Glutamatergic neuron (in vitro differentiated cells): ENCODE measurements at places on chromosomes 1 and 21. TPM values are rescaled to one million over a fixed set of nuclear protein-coding genes. Genes with fewer than 3 reads are reported as not detected.

C1orf226 gene
- total RNA-seq = 12.3 TPM

DNA sequence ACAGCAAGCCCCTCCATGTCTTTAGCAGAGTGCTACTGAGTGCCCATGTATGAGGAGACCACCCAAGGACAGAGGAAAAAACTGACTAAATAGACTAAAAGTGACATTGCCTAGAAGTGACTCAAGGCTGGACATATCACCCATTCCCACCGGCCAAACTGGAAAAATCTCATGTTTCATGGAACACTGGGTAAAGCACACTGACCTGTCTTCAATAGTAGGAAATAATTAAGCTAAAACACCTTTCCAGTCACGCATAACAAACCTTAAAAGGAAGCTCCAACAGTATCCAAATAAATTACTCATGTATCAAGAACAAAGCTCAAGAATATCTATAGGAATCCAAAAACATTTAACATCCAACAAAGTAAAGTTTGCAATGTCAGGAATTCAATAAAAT, 120.4 kb downstream of the SNX7 start:
- DNase-seq = no peak

- DNase-seq = peak; percentile 23
Observed at GRCh38 chr1:67532452-67533216, 102.4 kb upstream of the SERBP1 start.

GRCh38 chr1:66434096-66434495, 99.9 kb upstream of the SGIP1 start:
- no peak for DNase-seq

DNA sequence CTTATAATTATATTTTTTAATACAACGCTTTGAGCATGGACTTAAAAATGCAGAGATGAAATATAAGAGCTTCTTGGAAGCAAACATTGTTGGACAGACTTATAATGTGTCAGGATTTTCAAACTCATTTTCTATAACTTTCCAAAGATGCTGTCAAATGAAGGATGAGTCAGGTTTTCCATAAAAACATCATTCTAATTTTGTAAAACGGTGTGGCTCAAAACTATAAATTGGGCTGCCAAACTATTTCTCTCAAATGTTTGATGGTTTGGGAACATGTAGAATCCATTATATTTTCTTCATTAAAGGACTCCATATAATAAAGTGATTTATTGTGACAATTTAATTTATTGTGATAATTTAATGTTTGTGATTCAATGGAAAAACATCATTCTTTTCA, 511.2 kb downstream of the USP25 start:
- no peak for DNase-seq

ALX3 gene
- total RNA-seq = not detected

CFHR5 gene
- total RNA-seq = not detected

GRCh38 chr1:160781186-160781766, 14.7 kb upstream of the LY9 start:
- no peak for DNase-seq

ADGRB2 gene
- total RNA-seq = 15.8 TPM

GRCh38 chr1:184903111-184903692, 71.1 kb downstream of the NIBAN1 start:
- DNase-seq = no peak

GRCh38 chr1:147586414-147586813, 45.1 kb downstream of the BCL9 start:
- DNase-seq = no peak

DNA sequence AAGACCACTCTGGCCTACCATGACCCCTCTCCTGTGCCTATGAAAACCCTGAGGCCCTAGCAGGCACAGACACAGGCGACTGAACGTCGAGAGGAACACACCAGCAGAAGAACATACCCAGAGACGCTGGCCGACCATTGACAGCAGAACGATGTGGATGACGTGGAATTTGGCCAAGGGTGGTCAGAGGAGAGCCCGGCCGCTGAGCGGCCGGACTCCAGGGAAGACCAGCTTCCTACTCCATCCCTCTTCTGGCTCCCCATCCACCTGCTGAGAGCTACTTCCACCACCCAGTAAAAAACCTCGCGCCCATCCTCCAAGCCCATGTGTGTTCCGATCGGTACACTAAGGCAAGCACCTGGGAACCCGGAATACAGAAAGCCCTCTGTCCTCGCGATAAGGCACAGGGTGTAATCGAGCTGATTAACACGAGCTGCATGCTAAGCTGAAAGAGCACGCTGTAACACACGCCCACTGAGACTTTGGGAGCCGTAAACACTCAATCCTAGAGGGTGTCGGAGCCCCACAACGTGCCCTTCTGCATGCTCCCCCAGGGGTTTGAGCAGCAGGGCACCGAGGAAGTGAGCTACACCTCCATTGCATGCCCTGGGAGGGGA, 150.3 kb downstream of the CENPF start:
- no peak for DNase-seq

DNA sequence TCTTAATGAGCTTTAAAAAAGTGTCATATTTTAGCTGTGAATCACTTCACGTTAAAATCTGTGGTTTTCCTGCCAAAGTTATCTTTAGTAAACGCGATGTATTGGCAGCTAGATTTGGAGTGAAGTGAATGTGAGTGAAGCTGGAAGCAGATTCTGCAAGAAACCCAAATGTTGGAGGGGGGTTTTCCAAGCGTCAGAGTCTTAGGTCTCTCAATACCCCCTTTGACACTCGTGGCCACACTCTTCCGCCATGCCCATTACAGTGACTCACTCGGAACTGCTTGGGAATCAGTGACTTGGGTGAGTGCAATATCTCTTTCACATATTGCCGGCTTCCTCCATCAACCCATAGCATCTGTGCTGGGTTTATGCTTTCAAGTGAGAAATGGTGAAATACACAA, 17.5 kb downstream of the B3GALT5 start:
- DNase-seq = no peak

GRCh38 chr1:96508233-96508632, 213.4 kb upstream of the PTBP2 start:
- no peak for DNase-seq

DNA sequence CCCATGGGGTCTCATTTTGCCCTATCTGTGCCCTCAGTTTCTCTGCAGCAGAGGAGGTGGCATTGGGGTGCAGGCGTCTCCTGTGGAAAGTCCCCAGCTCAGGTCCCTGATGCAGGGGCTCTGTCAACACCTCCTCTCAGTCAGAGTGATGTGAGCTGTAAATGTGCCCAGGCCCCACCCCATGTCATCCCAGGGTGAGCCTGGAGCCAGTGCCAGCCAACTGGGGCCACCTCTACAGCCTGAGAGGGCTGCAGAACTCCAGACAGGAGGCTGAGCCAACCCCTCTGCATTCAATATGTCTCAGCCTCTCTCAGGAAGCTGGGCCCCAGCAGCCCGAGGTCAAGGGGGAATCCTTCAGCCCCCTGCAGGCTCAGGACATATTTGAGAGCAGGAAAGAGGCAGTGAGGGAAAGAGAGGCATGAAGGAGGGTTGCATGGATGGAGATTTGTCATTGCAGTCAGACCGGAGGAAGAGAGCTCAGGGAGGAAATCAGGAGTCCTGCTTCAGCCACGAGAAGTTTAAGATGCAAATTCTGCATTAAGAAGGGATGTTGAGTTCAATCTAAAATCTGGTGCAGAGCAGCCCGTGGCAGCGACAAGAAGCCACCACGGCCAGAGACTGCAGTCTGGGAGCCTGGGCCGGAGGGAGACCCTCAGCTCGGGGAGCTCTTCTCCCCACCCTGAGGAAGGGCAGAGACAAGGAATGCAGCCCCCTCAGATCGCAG, 288.2 kb upstream of the VAMP3 start:
- no peak for DNase-seq

DNA sequence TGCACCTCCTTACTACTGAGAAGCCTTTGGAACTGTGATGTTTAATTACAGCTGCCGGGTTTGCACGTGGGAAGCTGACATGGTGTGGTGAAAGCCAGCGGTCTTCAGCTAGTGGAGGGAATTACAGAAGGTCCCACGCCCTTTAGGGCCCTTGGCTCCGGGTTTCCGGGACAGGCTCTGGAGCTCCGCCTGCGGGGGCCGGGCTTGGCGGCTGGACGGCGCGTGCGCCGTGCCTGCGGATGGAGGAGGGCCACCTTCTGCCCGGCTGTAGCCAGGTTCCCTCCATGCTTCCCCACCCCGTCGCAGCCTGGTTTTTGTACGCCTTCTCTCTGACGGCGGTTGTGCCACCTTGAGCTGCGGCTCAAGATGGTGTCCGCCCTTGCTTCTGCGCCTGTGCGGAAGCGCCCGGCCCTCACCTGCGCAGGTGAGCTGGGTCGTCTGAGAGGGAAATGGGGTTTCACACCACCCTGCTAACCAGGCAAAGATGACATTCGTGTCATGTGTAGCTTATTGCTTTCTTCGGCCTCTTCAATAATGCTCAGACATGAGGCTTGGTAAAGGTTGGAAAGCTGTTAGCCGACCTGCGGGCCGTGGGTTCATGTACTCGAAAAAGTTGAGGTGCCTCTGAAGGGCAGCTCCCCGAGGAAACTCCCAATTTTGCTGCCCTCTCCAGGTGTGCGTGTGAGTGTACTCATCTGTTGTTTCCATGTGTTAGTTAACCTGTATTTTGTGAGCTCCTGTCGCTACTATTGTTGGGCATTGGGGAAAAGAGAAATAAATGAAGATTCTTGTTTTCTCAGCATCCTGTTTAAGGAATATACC, 36.6 kb upstream of the OPRD1 start:
- peak; percentile 65 for DNase-seq

DNA sequence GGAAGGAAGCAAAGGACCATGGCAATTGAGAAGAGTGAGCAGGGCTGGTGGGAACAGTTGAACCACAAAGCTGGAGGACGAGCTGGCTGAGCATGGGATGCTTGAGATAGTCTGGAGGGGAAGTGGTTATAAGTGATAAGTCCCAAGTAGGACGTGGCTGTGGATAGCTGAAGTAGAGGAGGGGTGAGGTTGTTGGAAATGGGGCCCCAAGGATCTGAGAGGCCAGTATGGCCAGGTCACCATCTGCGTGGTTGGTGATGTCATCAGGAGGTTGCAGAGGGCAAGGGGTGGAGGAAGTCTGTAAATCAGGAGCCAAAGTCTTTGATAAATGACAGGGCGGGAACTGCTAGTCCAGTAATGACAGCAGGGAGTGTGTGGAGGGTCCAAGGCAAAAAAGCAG, 11.0 kb upstream of the REN start:
- no peak for DNase-seq

CNR2 gene
- not detected for total RNA-seq

DNA sequence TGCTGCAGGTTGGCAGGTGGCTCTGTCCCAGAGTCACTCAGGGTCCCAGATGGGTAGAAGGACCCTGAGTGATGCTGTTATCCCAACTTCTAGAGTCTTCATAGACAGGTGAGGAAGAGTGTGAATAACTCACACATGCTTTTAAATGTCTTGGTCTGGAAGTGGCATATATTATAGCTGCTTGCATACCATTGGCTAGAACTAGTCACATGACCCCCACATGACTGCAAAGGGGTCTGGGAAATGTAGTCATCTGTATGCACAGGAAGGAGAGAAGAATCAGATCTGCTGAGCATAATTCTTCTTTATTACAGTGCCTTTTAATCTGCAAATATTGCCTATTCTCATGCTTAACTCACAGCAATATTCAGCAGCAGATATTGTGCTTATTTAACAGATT, 28.2 kb upstream of the KLHDC7A start:
- DNase-seq = no peak

GRCh38 chr1:3841491-3841890, 15.5 kb downstream of the CEP104 start:
- no peak for DNase-seq

- DNase-seq = no peak
Observed at GRCh38 chr1:116763116-116763786, 9.0 kb downstream of the CD2 start.
